ENCODE measurements at places on chromosomes 4 and X.

DNA sequence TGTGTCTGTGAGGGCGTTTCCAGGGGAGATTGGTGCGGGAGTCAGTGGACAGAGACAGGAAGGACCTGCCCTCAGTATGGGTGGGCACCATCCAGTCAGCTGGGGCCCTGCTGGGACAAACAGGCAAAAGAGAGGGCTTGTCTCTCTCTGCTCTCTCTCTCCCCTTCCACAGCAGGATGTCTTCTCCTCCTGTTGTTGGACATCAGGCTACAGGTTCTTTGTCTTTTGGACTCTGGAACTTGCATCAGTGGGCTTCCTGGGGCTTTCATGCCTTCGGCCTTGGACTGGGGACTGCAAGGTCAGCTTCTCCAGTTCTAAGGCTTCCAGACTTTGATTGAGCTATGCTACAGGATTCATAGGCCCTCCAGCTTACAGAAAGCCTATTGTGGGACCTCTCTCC, 59.6 kb downstream of the ADGRA3 start:
- DNase-seq: no peak

DNA sequence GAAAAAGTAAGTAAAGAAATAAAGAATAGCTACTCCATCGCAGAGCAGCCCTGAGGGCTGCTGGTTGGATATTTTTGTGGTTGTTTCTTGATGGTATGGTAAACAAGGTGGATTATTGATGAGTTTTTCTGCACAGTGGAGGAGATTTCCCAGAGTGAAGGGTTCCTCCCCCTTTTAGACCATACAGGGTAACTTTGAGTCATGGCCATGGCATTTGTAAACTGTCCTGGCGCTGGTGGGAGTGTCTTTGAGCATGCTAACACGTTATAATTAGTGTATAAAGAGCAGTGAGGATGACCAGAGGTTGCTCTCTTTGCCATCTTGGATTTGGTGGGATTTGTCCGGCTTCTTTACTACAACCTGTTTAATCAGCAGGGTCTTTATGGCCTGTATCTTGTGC, 128.2 kb downstream of the ASMT start:
- DNase-seq: no peak

DNA sequence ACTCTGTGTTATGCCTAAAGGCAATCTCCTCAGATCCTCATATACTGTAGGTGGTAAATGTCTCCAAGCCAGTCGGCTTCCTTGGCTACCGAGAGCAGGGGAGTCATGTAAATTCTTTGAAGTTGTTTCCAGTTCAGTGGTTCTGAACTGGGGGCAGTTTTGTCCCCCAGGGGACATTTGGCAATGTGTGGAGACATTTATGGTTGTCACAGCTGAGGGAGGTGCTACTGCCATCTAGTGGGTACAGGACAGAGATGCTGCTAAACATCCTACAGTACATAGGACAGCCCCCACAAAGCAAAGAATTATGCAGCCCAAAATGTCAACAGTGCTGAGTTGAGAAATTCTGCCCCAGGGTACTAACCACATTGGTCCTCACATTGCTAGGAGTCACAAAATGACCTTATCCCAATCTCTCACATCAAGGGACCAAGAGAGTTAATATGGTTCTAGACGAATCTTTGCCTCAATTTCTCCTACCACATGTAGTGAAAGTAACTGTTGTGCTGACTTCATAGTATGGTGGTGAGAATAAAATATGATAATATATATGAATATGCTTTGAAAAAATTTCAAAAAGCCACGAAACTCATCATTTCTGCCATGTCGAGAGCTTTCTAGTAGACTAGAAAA, 104.4 kb upstream of the ARHGAP24 start:
- DNase-seq: peak; percentile 12

- DNase-seq: no peak
Measured at GRCh38 chrX:34879346-34879745, 63.2 kb upstream of the FAM47B start.
